Lung (tissue), 17 donors: ENCODE measurements at places on chromosomes 7 and 10.

DNA sequence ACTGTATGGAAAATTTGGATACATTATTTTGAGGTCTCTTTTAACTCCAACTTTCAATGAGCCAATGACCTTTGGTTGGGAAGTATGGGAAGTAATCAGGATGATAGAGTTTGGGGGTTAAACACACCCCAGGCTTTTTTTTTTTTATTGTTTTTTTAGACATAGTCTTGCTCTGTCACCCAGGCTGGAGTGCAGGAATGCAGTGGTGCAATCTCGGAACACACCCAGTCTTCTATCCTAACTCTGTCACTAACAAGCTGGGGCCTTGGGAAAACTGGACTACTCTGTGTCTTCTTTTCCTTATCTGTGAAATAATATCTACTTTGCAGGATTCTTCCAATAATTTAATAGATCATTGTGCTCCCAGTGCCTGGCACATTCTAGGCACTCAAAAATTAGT is 37.6 kb upstream of the AGBL3 start:
- DNase-seq = no peak

- DNase-seq = no peak
Measured at GRCh38 chr10:123450956-123451605, 215.1 kb upstream of the GPR26 start.

DNA sequence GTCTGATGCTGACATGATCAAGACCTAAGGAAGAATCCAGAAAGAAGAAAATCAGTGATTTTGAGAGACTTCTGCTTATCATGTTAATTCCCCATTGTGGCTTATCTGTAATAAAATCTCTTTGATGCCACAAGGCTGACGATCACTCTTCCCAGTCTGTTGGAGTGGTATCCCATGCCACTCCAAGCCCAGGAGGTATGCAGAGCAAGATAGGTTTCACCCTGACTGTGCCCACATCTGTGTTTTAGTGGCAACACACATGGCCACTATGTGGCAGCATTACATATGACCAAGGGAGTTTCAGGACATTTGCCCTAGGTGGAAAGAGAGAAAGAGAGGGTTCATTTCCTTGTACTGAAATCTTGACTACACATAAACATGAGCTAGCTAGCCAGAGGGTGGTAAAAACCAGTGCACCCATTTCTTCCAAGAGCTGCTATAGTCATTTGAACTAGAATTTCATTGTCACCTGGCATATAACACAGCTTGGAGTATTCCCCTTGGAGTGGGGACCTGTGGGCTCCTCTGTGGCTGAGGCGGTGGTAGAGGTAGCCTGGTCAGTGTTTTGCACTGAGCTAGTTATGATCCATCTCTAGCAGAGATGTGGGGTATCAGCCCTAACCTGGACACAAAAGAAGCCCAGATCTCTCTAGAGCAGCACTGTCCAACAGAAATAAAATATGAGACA is 20.8 kb downstream of the LAMB4 start:
- DNase-seq = no peak

DNA sequence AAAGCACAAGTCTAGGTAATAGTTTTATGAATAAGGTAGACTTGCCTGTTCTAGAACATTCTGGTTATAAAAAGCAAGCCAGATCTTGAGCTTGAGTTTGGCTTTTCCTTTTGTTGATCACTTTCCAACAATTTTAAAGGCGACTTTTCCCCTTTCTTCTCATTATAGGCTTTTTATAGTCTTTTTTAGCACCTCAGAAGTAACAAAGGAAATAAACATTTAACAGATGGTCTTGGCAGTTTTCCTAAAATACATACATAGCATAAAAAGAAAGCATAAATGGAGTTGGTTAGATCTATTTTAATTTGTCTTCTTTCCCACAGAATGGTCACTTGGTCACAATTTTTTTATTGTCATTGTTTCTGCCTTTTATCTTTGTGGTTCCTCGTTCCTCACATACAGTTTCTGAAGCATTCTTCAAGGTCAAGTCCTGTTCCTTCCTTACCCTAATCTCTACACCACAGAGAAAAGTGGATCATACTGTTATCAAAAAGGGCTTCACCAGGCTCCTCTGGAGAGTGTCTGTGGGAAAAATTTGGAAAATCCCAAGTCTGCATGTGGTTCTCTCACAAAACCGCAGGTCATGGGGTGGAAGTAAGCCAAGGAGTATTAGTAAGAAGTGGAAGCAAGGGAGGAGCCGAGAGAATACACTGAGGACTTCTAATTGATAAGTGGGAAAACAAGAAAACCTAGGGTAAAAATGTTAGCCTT is 31.3 kb downstream of the THNSL1 start:
- no peak for DNase-seq

- DNase-seq = no peak
Measured at GRCh38 chr7:126948664-126949063, 304.1 kb downstream of the GRM8 start.

DNA sequence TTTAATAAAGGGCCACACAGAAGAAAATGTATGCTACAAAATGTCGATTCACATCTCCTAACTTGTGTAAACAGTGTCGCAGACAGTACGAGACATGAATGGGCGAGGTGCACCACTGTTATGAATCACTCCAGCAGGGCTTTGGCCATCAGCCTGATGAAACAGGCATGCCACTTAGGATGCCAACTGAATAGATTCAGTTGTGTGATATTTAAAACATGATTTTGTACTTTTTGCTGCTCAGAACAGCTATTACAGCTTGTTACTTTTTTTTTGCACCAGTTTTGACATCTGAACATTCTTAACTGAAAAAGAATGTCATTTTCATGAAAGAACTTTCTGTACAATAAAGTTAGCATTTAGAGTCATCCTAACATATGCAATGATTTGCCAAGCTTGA is 138.1 kb downstream of the VTI1A start:
- DNase-seq = no peak

DNA sequence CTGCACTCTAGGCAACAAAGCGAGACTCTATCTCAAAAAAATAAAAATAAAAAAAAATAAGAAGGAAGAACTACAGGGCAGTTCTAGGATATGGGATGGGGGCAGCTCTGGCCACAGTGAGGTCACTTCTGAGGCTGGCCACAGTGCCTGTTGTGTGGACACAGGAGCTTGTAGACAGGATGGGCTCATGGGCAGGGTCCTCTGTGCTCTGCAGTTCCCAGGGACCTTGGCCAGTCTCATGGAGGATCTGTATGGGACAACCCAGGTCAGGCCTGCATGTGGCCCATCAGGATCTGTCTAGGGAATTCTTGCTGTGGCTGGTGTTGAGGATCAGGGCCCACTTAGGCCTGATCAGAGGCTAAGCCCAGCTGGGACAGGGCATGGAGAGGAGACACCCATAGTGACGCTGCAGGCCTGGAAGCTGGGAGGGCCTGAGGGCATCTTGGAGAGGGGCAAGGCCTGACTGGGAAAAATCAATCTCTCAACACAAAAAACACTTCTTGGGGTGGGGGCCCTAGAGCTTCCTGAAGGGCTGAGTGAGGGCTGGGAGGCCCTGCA is 19.4 kb upstream of the PAX2 start:
- no peak for DNase-seq
